NB4 (cell line): ENCODE measurements at places on chromosomes 16 and 17.
A peak's percentile ranks its signal among the peaks of the same experiment; 100 is the strongest.

DNA sequence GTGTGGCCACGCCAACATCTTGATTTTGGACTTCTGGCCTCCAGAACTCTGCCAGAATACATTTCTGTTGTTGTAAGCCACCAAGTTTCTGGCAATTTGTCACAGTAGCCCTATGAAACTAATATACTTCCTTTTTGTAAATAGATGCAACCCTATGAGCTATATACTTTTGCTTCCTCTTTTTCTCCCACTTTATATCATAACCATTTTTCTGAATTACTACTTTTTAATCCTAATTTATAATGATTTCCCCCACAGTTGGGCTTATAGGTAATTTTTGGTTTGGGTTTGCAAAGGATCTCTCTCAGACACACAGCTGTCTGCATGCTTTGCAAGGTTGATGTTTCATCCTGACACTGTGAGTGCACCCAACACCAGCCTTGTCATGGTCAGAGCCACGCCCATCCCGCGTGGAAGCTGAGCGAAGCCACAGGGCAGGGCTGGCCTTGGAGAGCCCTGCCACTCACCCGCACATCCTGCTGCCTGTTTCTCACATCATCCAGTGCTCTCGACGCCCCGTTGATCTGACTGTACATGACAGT is 5.8 kb downstream of the TRIM25 start:
- peak; percentile 81 for DNase-seq

GRCh38 chr17:76079956-76080767 is 1.2 kb downstream of the ZACN start:
- DNase-seq: peak; percentile 71

GRCh38 chr16:49273771-49274170 is 7.9 kb downstream of the CBLN1 start:
- no peak for DNase-seq

DNA sequence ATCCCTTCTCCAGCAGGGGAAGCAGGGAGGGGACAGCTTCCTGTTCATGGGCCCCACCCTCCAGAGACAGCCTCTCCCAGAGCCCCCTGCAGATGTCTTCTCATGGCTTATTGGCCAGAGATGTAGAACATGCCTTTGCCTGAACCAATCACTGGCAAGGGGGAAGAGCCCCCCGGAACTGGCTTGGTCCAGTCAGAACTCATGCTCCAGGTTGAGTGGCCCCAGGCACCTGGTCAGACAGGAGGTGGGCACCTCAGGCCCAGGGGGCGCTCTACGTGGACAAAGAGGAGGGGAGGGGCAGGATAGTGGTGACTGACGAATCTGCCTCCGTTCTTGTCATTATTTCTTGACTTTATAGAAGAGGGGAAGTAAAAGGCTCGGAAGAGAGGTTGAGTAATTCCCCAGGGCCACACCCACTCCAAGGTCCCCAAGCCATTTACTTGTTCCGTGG is 23.6 kb downstream of the RAB11FIP4 start:
- peak; percentile 92 for DNase-seq

DNA sequence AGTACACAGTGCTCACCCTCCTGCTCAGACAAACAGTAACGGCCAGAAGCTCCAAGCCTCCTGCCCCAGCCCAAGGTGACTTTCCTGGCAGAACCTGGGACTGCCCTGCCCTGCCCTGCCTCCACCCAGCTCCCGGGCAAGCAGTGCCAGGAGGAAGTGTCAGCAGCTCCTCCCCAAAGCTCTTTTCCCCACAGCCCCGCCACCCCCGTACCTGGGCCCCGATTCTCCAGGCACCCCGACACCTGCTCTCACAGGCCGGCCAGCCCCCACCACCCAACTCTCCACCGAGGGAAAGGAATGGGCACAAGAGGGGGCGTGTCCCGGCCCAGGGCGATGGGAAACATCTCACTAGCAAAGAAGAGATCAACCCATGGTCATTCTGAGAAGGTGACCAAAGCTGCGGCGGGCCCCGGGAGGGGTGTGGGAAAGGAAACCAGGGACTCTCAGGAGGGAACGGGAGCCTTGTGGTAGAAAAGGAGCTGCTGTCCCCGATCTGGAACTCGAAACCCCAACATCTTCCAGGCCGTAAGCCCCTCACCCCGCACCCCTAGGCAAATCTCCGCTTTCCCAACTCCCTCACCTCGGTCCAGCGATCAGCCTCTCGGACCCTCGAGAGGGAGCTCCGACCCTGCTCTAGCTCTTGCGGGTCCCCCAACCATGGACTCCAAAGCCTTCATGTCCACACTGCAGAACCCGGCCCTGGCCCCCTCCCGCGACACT is 1.2 kb downstream of the BCAR1 start:
- DNase-seq: no peak

DNA sequence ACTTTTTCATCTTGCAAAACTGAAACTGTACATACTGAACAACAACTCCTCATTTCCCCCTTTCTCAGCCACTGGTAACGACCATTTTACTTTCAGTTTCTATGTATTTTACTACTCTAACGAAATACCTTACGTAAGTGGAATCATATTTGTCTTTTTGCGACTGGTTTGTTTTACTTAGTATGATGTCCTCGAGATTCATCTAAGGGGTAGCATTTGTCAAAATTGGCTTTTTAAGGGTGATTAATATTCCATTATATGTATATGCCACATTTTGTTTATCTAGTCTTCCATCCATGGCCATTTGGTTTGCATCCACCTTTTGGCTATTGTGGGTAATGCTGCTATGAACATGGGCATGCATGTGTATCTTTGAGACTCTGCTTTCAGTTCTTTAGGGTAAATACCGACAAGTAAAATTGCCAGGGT is 10.4 kb downstream of the KPNB1 start:
- peak; percentile 42 for DNase-seq

DNA sequence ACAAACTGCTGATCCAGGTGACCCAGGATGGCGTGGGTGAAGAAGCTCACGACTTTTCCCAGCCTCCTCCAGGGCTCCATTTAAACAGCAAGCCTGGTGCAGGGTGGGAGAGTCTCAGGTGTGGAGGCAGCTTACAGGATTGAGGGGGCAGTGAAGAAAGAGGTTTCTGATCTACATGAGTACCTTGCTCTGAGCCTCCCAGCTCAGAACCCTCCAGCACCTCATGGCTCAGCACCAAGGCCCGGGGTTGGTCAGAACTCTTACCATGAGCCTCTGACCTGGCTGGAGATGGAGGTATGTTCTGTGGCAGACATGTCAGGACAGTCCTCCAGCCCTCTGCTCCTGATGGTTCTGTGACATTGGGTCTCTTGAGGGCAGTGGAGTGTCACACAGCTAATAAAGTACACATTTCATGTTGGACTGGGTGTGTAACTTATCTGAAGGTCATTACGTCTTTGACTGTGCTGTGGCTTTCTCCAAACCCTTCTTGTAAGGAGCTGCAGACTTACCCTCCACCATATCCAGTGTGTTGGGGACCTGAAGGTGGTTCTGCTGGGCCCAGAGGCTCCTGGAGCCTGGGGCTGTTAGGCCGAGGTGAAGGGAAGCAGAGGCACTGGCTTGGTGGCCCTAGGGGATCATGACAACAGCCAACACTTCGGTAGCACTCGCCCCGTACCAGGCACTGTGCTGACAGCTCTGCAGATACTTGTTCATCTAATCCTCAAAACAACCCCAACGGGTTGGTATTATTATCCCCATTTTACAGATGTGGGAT is 3.8 kb upstream of the DCAF7 start:
- DNase-seq: no peak

GRCh38 chr16:3656491-3657468 is 2.3 kb downstream of the DNASE1 start:
- no peak for DNase-seq

- DNase-seq: no peak
Observed at GRCh38 chr17:50052822-50053653, 2.9 kb upstream of the ITGA3 start.

- DNase-seq: peak; percentile 46
Observed at GRCh38 chr17:28940675-28941074, 10.6 kb downstream of the PHF12 start.

- DNase-seq: peak; percentile 51
Observed at GRCh38 chr17:44115585-44116415, 7.6 kb downstream of the HDAC5 start.

GRCh38 chr17:45235416-45236281 is 14.0 kb downstream of the FMNL1 start:
- peak; percentile 83 for DNase-seq

GRCh38 chr17:64060331-64060730 is 39.9 kb upstream of the ICAM2 start:
- no peak for DNase-seq

GRCh38 chr16:88103581-88104188 is 152.5 kb downstream of the BANP start:
- DNase-seq: no peak

GRCh38 chr17:40945414-40945813 is 8.0 kb upstream of the KRT23 start:
- no peak for DNase-seq

GRCh38 chr17:13825526-13826040 is 223.9 kb upstream of the HS3ST3A1 start:
- no peak for DNase-seq

- no peak for DNase-seq
Observed at GRCh38 chr16:15452246-15452855, 18.0 kb downstream of the BMERB1 start.

DNA sequence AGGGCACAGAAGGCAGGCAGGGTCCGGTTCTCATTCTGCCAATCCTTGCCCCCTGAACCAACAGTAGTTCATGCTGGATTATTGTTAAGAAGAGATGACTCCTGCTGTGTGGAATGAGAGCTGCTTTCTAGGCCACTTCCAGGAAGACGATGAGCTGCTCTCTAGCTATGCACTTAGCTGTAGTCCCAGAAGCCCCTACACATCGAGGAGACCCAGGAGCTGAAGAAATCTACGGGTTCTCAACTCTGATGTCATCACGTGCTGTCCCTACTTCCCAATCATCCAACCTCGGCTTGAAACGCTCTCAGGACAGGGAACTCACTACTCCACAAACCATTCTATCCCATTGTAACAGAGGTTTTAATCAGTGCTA is 29.0 kb upstream of the EMP2 start:
- no peak for DNase-seq

- peak; percentile 18 for DNase-seq
Observed at GRCh38 chr16:79188115-79188738, 412.3 kb downstream of the MAF start.

GRCh38 chr17:27974531-27975145 is 67.8 kb upstream of the NLK start:
- DNase-seq: no peak

DNA sequence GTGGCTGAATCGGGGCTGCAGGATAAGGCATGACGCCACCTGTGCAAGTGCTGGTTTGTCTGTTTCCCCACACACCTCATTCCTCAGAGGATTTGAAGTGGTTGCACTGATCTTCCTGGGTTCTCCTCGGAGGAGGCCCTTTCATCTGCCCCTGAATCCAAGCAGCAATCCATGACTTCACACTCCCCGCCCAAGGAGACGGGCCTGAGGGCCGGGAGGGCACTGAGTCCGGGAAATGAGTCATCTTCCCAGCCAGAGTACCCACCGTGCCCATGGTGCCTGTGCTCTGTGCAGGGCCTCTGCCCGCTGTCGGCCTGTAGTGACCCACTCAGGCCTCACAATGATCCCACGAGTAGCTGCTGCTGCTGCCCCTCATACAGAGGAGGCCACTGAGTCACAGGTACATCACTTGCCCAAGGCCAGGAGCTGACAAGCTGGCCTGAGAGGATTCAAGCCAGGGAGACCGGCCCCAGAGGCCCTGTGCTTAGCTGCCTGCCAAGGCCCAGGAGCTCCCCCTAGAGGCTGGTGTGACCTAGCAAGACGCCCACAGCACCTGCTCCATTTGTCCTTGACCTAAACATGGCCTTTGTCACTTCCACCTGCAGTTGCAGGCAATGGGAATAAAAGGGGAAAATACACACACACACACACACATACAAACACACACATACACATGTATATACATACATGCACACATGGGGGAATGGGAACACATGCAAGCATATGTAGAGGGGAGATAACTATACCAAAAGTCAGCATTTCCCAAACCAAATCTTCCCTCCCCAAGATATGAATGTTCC is 240.0 kb downstream of the C16orf95 start:
- DNase-seq: peak; percentile 88

DNA sequence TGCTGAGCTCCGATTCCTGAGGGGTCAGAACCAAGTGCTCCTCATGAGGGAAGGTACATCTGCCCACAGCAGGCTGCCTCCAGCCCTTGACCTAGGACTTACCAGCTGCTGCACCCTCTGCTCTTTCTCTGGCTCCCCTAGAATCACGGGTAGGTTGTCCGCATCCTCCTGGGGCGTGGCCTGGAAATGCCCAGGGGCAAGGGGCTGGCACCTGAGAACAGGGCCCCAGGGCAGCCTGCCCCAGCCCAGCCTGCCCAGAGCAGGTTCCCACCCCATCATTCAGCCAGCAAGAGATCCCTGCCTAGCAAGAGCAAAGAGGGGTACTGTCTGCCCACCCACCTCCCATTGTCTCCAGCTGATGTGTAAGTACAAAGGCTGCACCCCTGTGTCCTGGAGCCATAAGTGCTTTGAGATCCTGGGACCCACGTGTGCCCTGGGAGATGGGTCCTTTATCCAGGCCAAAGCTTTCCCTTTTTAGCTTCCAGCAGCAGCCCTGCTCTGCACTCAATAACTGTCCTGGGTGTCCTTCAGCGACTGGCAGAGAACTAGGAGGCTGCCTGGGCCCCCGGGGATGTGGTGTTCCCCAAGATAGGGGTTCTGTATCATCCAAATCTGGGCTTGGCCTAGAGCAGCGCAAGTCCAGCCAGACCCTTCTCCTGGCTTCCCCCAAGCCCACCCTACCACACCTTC is 5.1 kb downstream of the TSPOAP1 start:
- DNase-seq: no peak

GRCh38 chr16:53991754-53992378 is 287.9 kb downstream of the FTO start:
- DNase-seq: peak; percentile 78

DNA sequence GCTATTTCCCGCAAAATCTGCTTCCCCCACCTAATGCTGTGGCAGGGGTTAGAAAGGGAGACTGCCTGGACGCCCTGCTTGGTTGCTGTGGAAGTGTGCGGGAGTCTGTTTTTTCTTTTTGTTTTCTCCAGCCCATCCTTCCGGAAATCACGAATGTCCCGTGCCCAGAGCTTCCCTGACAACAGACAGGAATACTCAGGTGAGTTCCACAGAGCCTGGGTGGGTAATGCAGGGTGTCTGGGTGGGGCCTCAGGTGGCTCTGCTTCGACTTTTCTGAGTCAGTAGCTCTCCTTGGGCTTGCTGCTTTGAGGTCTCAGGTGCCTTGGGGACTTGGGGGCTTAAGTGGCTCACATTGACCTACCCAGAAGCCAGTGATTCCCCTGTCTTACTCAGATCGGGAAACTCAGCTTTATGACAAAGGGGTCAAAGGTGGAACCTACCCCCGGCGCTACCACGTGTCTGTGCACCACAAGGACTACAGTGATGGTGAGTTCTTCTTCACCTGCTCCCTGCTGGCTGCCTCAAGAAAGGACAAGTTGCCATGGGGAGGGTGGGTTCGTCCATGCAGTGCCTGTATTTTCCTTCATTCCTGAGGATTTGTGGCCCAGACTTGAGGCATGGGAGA is 11.4 kb downstream of the LIMD2 start:
- no peak for DNase-seq

GRCh38 chr17:332558-333322 is 19.9 kb downstream of the RPH3AL start:
- no peak for DNase-seq

DNA sequence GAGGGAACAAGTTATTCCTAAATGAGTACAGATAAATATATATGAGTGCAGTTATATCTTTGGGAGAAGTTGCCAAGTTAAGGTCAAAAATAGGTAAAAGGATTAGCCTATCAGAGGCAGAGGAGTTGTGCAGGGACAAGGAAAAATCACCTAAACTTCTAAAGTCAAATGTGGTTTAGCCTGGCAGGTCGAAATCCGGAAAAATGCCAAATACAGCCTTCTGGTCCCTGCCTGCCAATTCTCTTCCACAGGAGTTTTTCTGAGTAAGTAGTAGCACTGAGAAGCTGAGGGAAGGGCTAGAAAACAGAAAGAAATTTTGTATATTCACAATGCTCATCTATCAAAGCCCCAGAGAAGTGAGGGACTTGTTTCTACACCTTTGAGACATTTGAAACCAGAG is 17.6 kb upstream of the CES5A start:
- no peak for DNase-seq
